Bone marrow (tissue), 2 donors: ENCODE measurements at places on chromosomes 1 and 21.

- DNase-seq = no peak
Observed at GRCh38 chr1:164058198-164058597, 500.8 kb upstream of the PBX1 start.

- peak; percentile 16 for DNase-seq
Observed at GRCh38 chr21:33151941-33152731, 77.6 kb upstream of the IFNAR2 start.

- no peak for DNase-seq
Observed at GRCh38 chr1:53145942-53146708, 3.7 kb upstream of the SLC1A7 start.

DNA sequence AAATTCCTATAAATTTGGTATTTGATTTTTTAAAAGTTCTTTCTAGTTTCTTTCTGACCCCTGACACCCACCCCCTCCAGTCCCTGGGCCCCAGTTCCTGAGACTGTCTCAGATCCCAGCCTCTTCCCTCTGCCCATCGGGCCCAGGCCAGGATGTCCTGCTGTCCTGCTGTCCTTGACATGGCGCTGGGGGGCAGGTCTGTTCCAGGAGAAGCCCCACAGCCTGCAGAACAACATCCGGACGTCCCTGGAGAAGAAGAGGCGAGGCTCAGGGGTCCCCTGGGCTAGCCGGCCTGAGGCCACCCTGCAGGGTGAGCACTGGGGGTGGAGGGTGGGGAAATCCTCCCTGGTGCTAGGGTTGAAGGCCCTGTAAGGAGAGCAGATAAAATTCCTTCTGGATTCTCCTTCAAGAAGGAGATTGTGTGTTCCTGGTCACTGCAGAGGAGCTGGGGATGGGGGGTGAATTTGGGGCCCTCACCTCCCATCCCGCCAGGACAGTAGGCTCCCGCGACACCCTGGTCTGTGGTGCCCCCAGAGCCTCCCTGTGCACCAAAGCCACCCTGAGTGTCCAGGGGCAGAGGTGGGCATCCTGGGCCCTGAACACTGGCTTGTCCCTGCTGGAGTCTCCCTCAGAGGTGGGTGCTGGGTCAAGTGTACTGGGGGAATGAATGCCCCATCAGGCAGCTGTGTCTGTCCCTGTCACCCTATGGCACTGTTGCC, 45.0 kb downstream of the DISP3 start:
- no peak for DNase-seq

- DNase-seq = no peak
Observed at GRCh38 chr1:205545991-205546390, 41.5 kb downstream of the CDK18 start.

- no peak for DNase-seq
Observed at GRCh38 chr1:112904831-112905261, 51.1 kb downstream of the SLC16A1 start.

DNA sequence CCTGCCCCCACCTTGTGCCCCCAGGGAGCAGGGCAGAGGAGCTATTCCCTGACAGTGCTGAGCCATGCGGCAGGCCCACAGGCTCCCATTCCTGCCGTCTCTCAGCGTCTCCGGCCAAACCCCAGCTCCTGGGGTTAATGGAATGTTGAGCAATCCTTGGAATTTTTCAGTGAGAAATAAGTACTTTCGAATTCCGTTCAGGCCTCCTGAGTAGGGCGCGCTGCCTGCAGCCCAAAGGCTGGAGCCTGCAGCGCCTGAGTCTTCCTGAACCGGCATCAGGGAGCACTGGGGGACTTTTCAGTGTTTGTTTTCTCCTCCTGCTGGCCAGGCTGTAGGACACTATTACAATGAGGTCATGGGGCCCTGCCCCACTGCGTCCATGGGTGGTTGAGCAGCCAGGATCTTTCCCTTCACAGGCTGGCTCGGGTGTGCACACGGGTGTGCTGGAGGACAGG, 33.3 kb upstream of the CSF1 start:
- DNase-seq = no peak

GRCh38 chr21:36193200-36193599, 36.6 kb downstream of the DOP1B start:
- DNase-seq = no peak

- DNase-seq = no peak
Observed at GRCh38 chr1:1330366-1331067, 563 bp upstream of the TAS1R3 start.

GRCh38 chr1:156276966-156277381, 5.7 kb downstream of the SMG5 start:
- no peak for DNase-seq

- DNase-seq = no peak
Observed at GRCh38 chr21:16891821-16892220, 621.0 kb upstream of the CXADR start.

GRCh38 chr1:207495801-207496792, at the start of gene CR1:
CR1 (plus strand) TSS chr1:207496157; CDS start chr1:207496268, 111 bp downstream.
- DNase-seq = peak; percentile 37

DNA sequence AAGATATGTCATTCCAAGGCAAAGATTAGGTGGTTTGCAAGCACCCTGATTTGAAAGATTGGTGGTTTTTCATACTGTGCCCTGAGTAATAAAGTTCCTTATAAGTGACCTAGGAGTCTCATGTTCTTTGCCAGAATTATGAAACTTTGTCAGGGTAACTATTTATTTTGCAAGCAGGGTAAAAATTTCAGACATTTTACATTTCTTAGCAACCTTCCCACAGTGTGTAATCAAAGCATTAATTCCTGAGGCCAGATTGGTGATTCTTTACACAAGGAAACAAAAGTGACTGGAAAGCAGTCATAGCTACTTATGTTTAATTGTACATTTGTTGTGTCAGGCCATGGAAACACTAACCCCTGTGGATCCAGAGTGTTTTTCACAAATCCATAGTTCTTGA, 998.0 kb upstream of the B3GALT2 start:
- no peak for DNase-seq

- no peak for DNase-seq
Observed at GRCh38 chr21:42305707-42306147, 9.5 kb downstream of the TFF3 start.

- no peak for DNase-seq
Observed at GRCh38 chr1:70008660-70009059, 196.7 kb downstream of the LRRC40 start.

DNA sequence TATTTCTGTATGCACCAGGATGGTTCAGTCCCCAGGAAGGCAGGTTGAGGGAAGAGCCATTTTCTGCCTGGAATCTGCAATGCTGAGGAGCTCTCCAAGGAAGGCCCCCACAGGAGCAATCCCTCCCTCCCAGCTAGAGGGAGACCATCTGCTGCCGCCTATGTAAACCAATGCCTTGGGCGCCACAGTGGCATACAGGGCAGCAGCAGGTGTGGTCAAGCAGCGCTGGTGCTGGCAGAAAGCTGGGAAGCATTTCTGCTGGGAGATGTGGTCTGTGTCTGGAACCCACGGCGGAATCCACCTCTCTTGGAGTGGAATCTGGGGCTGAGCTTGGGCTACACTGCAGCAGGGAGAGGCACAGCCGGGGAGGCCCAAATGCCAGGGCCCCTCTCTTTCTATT, 283.3 kb downstream of the RRAGC start:
- no peak for DNase-seq

- no peak for DNase-seq
Observed at GRCh38 chr1:184739070-184739469, 15.6 kb downstream of the EDEM3 start.

- no peak for DNase-seq
Observed at GRCh38 chr1:235100194-235100772, 28.4 kb downstream of the TOMM20 start.

GRCh38 chr1:64483731-64484414, 13.9 kb downstream of the CACHD1 start:
- DNase-seq = no peak

DNA sequence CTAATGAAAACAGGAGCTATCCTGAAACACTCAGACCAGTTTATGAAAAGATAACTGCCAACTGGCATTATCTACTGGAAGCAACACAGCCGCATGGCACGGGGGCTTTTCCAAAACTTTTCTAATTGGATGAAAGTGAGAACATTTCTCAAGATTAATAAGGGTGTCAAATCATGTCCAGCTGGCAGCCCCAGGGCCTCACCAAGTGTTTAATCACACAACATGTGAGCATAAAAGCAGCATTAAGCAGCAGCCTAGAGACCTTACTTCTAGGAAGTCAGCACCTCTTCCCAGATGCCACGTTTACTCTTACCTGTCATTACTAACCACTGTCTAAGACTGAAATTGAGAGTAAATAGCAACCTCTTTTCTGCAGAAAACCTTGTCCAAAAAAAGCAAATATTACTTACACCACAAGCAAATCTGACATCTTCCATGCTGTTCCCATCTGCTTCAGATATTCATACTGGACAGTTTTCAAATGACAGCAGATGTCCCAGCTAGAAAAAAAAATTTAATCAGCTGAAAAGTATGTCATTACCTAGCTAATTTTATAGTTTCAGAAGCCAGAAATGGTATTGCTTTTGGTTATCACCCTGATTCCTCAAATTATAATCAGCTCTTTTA, 341.5 kb upstream of the ZP4 start:
- no peak for DNase-seq

GRCh38 chr1:173294843-173295242, 87.7 kb upstream of the TNFSF4 start:
- no peak for DNase-seq

DNA sequence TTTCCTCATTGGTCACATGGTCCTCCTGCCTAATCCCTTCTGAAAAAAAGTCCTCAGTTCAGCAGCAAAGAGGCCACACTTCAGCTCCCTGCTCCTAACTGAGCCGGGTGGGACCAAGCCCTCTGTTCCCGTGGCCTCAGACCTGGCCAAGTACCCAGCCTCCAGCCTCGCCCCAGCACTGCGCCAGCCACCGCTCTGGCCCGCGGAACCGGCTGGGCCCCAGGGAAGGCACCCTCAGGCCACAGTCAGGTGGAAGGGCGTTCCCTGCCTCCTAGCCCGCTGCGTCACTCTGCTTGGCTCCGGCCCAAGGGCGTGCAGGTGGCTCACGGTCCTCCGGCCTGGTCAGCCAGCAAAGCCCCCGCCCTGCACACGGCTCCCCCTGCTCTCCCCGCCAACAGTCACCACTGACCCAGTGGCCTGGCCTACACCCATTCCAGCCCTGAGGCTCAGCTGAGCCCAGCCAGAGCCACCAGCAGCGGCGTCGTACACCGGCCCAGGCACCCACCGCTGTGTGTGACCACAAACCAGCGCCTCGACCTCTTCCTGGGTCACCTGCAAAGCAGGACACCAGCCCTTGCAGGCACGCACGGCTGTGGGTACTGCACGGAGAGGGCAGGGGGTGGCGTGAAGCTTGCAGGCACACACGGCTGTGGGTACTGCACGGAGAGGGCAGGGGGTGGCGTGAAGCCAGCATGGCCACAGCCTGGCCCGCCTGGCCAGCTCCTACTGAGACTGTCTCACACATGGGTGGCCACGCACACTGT, 19.4 kb downstream of the NADK start:
- no peak for DNase-seq

DNA sequence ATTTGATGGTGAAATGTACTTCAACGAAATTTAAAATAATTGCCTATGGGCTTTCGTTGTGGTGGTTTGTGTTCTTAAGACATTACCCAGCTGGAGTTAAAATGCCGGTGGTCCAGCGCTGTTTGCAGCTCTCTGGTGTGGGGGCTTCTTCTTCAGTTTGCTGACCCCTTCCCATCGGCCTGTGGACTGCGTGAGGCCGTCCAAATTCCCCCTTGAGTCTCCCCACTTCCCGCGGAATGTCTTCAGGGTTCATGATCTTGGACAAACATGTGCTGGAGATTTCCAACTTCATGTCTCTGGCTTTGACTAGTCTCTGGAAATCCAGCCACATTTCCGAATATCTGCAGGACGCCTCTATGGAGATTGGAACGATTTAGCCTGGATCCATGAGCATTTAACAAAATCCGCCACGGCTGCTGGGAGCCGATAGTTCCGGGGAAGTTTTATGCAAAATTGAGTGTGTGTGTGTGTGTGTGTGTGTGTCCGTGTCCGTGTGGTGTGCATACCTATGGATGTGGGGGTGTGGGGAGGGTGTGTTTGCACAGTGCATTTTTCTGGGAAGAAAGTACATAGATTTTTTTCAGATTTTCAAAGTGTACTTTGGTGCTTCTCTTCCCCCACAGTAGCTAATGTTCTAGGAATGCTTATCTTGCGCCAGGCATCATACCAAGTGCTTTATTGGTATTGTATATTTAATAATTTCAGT, 117.2 kb downstream of the PCP4 start:
- DNase-seq = no peak

GRCh38 chr1:107169615-107170014, 28.8 kb downstream of the NTNG1 start:
- no peak for DNase-seq

DNA sequence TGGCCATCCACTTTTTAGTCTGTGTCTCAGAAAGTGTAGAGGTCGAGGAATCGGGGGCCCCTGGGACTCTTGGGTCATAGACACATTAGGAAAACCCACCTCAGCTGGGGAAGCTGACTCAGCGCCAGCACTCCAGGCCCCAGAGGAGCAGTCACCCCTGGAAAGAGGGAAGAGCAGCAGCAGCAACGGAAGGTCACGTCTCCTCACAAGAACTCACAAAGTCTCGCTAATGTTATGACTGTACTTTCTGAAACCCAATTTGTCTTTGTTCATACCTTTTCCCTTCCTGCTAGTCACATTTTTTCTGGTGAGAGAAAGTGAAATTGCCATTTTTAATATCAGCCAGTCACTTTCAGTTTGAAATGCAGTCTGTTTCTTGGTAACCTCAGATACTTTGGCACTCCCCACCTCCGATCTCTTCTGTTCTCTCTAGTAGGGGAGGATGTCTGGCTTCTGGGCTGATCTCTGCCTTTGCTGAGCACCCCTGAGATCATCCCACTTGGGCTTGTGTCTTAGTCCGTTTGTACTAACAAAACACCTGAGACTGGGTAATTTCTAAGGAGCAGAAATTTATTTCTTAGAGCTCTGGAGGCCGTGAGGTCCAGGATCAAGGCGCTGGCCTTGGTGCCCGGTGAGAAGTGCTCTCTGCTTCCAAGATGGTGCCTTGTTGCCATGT, 6.0 kb upstream of the NLRP3 start:
- peak; percentile 74 for DNase-seq

DNA sequence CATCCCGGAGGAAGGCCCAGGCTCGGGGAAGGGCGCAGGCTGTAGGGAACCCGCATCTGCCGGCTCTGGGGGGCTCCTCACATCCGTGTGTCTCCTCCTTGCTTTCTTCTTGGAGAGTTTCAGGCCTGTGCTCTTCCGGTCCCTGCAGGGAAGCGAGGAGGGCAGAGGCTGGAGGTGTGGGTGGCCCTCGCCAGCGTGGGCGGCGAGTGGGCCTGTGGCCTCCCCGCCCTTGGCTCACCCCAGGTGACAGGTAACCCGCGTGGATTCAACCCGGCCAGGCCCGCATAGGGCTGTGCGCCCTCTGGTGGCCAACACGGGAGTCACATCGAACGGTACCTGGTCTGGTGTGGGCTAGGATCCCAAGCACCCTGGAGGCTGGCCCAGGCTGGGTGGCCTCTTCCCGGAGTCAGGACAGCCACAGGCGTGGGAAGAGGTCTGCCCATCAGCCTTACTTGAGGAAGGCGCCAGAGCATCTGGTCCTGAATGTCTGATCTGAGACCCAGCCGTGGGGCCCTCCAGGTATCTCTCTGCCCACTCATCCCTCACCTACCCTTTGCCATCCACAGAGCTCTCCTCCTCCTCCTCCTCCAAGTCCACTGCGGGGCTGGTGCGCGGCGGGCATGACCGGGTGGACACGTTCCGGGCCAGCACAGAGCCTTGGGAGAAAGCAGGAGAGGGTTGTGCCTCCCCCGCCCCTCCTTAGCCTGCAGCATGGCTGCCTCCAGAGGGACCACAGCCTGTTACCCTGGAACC, 9.6 kb upstream of the TNFRSF25 start:
- DNase-seq = peak; percentile 6
